ENCODE measurements at places on chromosomes 6 and 20.

DNA sequence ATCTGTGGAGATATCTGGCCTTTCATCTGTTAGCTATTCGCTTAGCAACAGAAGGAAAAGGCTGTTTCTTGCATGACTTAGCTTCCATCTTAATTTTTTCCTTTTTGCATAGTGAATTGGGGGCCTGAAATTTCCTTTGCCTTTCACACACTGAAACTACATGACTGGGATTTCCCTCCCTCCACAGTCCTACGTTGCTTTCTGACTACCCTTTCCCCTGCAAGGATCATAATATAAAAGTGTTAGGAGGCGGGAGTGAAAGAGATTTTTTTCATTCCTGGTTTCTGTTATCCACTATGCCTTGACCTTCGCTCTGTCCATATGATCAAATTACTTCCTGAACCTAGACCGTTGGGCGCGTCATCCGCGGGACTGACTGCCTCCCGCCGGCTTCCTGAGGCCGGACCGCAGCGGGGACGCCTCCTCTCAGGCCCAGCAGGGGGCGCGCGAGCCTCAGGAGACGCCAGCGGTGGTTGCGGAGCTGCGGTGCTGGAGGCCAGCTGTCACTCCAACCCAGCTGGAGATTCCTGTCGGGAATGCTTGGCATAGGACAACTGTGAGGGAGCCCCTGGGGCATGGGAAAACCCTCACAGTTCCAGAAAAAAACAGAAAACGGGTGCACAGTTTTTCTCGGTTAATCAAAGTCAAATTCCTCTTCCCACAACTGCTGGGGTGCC lies 55.6 kb downstream of the MEP1A start:
- DNase-seq, result peak; percentile 33

- DNase-seq, result no peak
These were observed 26.7 kb downstream of the SLC52A3 start for GRCh38 chr20:741620-742019.

DNA sequence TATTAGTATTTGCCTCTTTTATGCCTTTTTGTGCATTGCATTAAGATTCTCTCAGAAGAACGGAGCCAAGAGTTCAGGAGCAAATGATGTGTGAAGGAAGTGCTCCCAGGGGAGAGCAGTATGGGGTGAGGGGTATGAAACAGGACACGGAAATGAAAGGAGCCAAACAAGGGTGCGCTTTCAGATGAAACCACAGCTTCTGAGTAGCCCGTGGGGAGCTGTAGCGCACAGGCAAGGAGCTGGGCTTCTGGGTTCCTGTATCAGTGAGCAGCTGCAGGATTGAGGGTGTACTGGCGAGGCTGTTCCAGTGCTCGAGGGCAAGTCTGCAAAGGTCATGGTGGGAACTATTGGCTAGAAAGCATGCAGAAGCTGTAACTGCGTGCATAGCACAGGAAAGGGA lies 25.4 kb downstream of the ANKEF1 start:
- DNase-seq, result peak; percentile 92

DNA sequence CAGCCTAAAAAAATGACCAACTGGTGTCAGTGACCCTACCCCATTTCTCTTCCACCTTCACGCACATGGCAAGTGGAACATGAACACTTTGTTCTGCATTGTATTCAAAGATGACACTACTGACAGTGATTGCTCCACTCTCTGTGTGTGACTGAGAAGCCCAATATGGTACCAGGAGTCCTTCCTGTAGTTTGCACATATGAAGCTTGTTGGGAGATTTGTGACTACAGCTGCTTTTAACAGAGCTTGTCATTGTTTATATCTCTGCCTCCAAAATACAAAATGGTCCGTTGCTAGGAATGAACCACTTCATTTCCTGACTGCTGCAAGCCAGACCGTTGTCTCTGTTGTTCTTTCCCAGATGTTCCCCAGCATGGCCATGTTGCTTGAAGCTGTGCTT lies 140.3 kb upstream of the TCF21 start:
- DNase-seq, result no peak

GRCh38 chr6:23823421-23823820 lies 302.6 kb upstream of the NRSN1 start:
- DNase-seq, result no peak

DNA sequence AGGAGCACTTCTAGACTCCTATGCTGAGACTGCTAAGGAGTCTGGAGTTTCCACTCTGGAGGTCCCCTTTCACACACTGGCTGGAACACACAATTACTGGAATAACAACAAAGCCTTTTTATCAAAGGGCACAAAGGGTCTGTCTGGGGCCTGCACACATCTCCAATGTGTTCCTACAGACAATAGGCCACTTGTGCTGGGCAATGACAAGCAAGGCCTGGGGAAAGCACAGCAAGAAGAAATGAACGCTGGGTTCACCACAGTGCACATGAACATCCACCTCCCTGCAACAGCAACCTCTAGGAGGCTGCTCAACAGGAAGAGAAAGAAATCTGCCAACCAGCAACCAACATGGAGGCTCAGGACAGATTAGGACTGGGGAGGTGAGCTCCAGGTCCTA lies 43.9 kb downstream of the TRPC4AP start:
- DNase-seq, result no peak

DNA sequence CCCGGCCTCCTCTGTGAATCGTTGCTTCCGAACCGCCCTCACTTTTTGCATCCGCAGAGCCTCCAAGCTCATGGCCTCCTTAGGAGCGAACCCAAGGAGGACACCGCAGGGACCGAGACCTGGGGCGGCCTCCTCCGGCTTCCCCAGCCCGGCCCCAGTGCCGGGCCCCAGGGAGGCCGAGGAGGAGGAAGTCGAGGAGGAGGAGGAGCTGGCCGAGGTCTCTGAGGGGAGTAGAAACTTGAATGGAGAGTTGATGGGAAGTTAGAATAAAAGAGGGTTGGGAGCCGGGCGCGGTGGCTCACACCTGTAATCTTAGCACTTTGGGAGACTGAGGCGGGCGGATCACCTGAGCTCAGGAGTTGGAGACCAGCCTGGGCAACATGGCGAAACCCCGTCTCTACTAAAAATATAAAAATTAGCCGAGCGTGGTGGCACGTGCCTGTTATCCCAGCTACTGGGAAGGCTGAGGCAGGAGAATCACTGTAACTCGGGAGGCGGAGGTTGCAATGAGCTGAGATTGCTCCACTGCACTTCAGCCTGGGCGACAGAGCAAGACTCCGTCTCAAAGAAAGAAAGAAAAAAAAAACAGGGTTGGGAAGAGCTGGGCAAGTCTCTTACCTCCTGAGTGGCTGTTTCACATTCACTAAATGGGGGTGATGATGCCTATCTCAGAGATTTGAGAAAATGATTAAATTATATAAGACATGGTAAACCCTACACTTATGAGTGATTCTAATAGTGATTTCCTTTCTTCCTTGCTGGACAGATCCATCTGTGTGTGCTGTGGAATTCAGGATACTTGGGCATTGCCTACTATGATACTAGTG lies 805 bp downstream of the MSH5 start:
- DNase-seq, result no peak

GRCh38 chr6:18412644-18413043 lies 25.5 kb downstream of the RNF144B start:
- no peak for DNase-seq

GRCh38 chr6:119052292-119052889 lies 26.1 kb downstream of the FAM184A start:
- DNase-seq, result no peak

GRCh38 chr6:110067837-110068591 lies 89.9 kb downstream of the GPR6 start:
- peak; percentile 32 for DNase-seq

DNA sequence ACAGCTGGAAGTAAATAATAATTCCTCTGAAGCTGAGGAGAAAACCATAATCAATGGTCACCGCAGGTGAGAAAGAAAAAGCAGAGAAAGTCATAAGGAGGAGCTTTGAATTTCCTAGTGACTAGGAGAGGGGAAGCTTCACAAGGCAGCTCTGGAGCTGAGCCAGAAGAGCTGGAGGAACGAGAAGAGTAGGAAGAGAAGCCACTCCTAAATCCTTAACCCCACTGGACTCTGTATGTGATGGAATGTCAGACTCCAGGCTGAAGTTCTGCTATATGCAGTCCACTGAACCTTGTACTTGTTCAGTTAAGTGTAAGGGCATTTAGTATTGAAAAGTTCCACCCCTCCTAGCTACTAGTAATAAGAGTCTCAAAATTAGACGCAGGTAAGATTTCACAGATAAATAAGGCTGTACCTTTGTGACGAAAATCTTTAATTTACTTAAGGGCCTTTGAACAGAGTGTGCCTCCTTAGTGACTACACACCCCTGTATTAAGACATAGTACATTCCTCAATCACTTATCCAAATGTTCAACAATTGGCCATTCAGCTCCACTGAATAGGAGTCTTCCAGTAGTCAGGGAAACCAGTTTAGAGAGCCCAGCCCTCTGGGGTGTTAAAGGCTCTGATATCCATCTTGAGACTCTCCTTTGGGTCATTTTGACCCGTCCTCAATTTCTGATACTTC lies 71.4 kb upstream of the UFL1 start:
- no peak for DNase-seq

- peak; percentile 89 for DNase-seq
These were observed 130.1 kb downstream of the LRRC1 start for GRCh38 chr6:53924821-53925422.

GRCh38 chr6:99151634-99152346 lies 197.7 kb downstream of the FAXC start:
- DNase-seq, result no peak

DNA sequence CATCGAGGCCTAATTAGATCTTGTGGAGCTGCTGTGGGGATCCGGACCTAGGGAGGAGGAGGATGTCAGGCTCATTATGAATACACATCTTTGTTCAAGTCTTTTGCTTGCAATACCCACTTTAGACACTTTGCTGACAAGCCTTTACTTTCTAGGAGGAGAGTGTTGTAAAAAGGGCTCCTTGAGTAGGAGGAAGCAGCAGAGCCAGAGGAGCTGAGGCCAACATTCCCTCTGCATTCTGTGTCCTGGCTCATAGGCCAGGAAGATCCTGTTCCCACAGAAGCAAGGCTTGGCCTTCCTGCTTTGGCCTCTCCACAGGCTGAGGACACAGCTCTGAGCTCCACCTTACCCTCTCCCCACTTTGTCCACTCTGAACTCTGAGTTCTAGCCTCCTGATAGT lies 67.1 kb downstream of the TPD52L1 start:
- DNase-seq, result no peak

GRCh38 chr20:14698125-14698524 lies 360.7 kb upstream of the FLRT3 start:
- no peak for DNase-seq

DNA sequence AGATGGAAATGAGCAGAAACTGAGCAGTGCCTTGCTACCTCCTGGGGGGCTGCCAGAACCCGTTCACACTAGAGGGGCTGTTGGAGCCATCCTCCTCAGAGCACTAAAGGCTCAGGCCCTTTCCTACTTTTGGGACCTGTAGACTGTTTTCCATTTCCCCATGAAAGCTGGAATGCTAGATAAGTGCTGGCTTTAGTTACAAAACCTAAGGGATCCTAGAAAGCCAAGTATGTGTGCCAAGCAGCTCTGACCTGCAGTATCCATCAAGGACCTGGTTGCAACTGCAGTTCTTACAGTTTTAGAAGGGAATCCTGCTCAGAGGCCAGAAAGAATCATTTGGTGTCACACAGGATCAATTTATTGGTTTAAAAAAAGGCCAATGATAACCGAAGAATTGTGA lies 176.7 kb upstream of the COL21A1 start:
- DNase-seq, result no peak

GRCh38 chr6:45192556-45192955 lies 135.6 kb upstream of the RUNX2 start:
- DNase-seq, result no peak

DNA sequence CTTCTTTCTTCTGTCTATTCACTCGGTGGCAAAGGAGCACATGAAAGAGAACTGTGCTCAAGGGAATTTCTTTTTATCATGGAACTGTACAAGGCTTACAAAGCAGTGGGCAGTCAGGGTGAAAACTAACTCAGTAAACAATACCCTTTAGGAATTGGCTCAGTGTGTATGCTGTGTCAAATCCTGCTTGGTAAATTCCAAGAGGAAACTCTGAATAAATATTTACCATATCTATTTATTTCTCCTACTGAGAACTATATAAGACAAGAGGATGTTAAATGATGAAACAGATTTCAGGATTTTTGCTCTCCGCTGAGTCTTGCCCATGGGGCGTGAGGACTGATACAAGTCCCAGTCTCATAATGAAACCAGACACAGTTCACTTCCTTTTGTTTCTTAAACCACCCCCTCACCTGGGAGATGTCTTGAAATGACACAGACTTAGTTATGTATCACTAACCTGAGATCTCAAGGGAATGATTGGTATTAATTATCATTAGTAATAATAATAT lies 188.8 kb downstream of the BACH2 start:
- DNase-seq, result no peak

DNA sequence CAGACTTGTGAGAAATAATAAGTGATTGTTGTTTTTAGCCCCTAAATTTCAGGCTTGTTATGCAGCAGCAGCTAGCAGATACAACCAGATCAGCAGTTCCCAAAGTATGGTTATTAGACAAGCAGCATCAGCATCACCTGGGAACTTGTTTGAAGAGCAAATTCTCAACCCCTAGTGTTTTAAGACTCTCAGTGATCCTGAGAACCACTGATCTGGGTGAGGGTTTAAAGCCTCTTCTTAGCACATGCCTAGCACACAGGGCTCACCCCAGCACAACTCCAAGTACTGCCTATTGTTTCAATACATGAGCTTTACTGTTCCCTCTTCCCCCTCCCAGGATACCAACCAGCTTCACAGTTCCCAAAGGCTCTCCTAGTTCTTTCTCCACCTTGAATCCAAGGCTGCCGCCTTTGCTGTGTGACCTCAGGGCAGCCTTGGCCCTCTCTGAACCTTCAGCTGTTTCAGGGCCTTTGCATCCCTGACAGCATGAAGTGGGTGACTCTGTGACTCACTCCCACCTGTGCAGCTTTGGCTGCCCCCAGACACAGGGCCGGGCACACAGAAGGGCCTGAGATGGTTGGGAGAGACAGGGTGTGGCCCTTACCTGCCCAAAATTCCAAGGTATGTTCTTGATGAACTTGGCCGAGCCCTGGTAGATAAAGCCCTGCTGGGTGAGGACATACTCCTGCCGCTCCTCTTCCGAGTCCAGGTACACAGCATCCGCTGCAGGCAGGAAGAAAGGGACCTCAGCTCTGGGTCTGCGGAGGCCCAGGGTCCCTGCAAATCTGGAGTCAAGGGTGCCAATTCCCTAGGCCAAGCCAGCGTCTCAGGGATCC lies 14.5 kb downstream of the TGM2 start:
- DNase-seq, result no peak

DNA sequence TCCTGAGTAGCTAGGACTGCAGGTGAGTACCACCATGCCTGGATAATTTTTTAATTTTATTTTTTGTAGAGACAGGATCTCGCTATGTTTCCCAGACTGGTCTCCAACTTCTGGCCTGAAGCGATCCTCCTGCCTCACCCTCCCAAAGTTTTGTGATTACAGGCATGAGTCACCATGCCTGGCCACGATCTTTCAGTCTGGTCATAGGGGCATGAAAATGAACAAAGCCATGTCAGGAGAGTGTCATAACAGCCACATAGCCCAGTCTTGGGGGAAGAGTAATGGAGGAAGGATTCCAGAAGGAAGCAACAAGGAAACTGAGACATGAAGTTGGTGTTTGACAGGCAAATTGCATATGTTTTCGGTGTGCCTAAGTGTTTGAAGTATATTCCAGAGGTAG lies 17.0 kb upstream of the SNX3 start:
- DNase-seq, result no peak

Measured in DMS79 treated with DMSO at 0.1 percent for 48 hours (cell line).